T-helper 1 cell (primary cell): ENCODE measurements at places on chromosomes 5 and 9.

DNA sequence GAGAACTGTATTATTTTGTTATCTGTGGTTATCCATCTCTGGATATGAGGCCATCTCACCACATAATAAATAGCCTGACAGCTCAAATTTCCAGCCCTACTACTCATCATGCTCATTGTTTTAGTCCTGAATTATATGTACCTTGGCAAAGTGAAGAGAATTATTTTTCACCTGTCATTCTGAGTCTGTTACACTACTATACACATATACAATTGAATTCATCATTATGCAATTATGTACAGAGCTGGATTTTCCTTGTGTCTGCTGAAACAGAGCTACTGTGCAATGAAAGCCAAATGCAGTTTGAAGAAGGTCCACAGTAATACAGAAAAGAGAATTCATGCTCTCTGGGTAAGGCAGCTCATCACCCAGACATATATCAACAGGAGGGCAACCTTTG lies 28.5 kb downstream of the ESM1 start:
- DNase-seq = no peak

DNA sequence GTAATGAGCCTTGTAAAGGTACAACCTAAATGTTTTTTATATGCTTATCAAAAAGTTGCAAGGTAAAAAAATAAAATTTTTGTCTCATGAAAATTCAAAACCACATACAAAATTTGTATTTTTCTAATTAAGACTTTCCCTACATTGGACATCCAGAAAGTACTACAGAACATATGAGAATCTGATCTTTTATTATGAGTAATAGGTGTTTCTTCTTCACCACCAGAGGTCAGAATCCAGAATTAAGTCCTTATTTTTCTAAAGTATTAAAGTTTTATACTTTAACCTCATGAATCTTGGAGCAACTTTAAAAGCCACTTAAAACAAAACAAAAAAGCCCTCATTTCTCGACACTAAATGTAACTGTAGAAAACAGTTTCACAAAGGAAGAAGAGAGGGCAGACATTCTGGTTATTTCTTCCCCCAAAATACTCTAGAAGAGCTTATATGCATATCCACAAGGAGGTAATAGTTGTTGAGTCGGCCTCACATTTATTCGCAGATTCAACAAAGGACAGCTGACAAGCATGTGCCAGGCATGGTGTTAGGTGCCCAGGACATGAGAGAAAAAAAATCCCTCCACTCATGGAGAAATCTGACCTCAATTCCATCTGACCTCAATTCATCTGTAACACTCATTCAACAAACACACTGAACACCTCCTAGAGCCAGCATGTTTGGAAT lies 69.3 kb downstream of the MLLT3 start:
- no peak for DNase-seq

GRCh38 chr9:92328225-92328624 lies 2.5 kb downstream of the CENPP start:
- DNase-seq = no peak

DNA sequence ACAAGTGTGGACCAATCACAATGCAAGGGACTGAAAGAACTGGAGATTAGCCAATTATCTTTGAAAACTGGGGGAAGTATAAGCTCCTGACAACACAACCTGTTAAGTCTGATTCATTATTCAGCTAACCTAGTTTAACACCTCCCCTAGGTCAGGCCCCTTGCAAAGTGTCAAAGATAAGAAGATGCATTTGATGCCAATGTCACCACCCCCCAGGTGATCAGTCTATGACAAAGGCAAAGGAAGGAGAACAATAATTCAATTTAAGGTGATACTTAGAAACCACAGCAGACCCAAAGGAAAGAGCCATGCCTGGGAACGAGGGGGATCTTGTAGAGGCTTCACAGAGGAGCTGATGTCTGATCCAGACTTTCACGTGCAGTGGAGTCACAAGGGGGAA lies 137.9 kb downstream of the FBXL7 start:
- DNase-seq = no peak

DNA sequence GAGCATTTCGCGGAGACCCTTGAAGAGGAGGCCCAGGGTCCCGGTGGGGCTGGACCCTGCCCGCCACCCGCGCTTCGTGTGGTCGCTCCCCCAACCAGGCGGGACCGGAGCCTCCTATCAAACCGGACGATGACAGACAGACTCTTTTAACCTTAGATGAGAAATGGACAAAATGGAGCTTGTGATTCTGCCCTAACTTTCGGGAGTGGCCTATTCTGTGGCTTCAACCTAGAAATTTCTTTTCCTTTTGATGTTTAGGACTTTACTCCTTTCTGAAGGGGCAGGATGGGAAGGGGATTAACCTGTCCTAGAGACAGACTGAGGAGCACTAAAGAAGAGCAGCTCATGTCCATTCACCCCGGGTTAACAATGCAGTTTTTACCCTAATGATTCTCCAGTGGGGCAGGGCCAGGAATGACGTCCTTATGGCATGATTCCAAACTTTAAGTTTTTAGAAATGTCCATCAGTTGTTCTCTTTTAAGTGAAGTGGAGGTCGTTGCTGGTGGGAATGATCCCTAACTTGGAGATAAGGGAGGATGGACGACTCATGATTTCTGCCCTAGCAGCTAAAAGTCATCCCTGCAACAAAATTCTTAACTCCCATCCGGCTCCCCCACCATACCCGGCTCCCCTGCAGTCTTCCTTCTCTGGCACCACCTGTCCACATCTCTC lies 1.0 kb downstream of the NIPSNAP3A start:
- no peak for DNase-seq

DNA sequence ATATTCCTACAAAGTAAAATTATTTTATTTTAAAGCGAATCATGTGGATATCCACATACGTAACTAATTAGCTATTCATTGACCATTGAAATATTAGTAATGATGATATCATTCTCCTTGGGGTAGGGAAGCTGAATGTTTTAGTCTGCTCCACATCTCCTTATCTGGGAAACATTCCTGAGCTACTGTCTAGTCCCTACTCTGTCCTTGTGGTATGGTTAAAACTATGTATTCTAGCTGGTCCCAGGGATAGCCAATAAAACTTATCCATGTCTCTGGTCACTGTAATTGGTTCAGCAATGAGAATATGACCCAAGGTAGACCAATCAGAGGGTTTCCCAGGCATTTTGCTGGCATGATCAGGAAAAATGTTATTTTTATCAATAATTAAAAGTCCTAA lies 76.0 kb upstream of the DAP start:
- no peak for DNase-seq

- no peak for DNase-seq
Observed at GRCh38 chr9:130519927-130520326, 59.5 kb upstream of the FUBP3 start.

DNA sequence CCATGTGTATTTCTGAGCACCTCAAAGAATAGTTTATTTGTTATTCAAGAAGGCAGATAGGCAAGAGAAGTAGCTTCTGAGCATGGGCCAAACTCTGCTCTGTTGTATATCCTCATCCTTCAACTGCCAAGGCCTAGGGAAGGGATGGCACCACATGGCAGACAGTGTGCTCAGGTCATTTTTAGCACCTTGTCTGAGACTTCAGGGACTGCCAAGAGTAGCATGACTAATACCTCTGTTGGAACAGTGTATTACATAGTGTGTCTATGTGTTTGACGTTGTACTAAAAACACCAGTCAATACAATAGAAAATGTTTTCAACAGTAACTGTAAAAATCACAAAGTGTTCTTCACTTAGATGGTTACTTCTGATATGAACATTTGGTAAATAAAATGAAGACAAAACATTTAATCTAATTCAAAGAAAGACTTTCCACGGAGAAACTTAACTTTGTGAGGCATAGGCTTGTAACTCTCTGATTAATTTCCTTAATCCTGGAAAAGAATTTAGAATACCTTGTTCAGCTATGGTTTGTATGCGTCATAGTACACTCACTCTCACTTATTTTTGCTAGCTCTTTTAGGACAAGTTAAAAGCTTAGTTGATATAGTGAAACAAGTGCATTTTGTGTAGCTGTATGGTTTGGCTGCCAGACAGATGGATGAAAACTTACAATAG lies 318.4 kb upstream of the RIOK2 start:
- no peak for DNase-seq

GRCh38 chr9:27398982-27399653 lies 102.2 kb upstream of the EQTN start:
- no peak for DNase-seq

DNA sequence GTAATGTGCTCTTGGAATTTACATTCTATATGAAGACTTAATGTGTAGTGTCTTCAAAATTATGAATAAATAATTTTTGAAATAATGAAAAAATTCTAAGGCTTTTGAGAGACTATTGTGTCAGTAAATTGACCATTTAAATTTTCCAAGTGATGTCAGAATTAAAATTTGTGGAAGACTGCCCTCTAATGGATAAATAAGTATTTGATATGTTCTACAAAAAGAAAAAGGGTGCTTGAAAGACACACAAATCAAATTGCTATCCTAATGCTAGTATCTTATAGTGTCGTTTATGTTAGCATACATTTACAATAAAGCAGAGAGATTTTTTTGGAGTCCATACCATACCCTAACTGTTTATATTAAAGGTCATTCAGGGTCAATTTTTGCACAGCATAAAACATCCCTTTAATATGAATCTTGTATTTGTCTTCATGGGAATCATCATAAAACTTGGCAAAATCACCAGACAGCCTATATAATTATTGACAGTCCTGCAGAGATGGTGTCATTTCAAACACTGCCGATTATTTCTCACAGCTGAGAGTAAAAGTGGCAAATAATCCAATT lies 120.8 kb upstream of the SLC27A6 start:
- DNase-seq = no peak

- no peak for DNase-seq
Observed at GRCh38 chr9:128155736-128156500, 4.1 kb upstream of the BBLN start.

- DNase-seq = no peak
Observed at GRCh38 chr5:1483856-1484729, 38.9 kb upstream of the SLC6A3 start.
